ENCODE measurements at places on chromosomes 6 and 20.

- no peak for DNase-seq
Measured at GRCh38 chr6:4665489-4666417, 110.5 kb upstream of the CDYL start.

DNA sequence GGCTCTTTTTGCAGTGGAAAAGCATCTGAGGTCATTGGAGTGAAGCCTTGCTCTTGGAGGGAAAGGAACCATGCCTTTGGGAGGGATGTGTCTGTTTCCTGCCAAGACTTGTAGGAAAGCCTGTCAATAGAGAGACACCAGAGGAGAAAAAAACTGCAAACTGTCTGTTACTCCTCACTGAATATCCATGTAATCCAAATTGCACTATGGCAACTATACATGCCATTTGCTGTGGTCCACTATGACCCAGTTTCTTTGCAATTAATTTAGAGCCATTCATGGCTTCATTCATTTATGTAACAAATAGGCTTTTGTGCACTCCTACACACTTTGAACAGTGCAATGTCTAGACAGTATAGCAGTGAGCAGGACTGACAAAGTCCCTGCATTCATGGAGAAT lies 296.5 kb downstream of the SLC35F1 start:
- no peak for DNase-seq

DNA sequence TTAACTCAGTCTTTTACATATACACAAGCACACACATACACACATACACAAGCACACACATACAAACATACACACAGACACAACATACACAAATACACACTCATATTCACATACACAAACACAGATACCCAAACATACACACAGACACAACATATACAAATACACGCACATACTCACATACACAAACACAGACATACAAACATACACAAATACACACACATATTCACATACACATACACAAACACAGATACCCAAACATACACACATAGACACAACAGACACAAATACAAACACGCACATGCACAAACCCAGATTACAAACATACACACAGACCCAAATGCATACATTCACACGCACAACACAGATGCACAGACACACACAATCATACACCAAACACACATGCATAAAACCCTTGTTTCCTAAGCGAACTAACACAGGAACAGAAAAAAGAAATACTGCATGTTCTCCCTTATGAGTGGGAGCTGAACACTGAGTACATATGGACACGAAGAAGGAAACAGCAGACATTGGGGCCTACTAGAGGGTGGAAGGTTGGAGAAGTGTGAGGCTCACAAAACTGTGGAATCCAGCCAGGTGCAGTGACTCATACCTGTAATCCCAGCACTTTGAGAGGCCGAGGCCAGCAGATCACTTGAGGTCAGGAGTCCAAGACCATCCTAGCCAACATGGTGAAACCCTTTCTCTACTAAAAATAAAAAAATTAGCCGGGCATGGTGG lies 34.2 kb downstream of the PIM1 start:
- peak; percentile 52 for DNase-seq

- DNase-seq = no peak
Measured at GRCh38 chr6:50362706-50363105, 313.0 kb upstream of the DEFB112 start.

DNA sequence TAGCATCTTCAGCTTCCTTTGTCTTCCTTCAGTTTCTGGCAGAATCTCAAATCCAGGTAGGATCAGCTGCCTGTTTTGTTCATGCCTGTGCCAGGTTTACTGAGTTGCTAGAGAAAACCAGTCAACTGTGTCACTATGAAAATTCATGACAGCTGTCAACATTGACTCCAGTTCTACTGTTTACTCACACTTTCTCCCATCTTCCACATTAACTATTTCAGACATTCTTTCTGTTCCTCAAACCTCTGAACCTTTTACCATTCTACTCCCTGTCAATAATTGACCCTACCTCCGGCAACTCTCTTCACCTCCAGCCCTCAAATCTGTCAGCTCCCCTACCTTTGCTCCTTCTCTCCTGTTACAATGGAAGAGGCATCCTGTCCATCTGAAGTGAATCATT lies 8.5 kb downstream of the ENPP4 start:
- DNase-seq = no peak

DNA sequence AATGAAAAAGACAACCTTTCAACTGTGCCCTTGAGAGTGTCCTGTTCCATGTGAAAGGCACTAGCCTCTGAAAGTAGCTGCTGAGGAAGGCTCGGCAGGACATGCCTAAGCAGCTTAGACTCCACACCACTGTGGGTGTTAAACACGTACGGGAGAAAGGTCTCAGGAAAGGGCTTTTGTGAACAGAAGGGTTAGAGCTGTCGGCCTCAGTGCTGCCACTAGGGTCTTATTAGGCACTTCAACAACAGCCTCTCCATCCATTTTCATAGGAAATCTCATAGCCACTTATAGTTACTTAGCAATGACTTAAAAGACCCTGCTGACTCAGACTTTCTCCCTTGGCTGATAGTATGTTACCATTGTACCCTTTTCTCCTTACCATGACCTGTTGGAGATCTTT lies 662.8 kb downstream of the TBC1D32 start:
- DNase-seq = no peak

DNA sequence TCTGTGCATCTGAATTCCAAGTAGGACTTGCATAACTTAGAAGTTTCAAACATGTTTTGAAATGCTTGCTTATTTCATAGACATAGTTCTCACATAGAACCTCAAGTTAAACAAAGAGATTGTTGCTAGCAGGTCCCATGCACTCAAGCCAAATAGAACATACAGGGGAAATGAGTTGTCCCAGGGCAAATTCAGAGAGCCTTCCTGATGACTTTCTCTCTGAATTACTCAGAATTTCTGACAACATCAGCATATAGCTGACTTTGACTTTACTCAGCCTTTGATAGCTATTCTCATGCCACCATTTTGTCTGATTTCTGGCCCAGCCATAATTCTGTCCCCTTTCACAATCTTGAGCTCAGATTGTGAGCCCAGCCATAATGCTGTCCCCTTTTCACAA lies 333.2 kb upstream of the PLCB4 start:
- no peak for DNase-seq

- no peak for DNase-seq
Measured at GRCh38 chr6:5072440-5072839, 12.7 kb upstream of the PPP1R3G start.

DNA sequence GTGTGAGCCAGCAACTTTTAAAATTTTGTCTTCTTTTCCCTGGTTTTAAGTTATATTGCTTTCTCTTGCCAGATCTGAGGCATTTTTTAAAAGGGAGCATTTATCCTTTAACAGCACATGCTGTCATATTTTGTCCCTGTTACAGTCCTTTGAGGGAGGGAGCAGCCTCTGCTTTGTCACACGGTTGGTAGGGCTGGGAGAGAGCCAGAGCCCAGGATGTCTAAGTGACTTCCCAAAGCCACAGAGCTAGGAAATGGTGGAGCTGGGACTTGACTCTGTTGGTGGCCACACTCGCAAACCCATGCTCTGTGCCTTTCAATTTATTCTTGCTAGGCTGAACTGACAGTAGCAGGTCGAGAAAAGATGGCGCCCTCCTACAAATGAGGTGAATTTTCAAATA lies 80.4 kb upstream of the IYD start:
- DNase-seq = no peak

- peak; percentile 29 for DNase-seq
Measured at GRCh38 chr6:45742591-45742990, 273.1 kb downstream of the CLIC5 start.

DNA sequence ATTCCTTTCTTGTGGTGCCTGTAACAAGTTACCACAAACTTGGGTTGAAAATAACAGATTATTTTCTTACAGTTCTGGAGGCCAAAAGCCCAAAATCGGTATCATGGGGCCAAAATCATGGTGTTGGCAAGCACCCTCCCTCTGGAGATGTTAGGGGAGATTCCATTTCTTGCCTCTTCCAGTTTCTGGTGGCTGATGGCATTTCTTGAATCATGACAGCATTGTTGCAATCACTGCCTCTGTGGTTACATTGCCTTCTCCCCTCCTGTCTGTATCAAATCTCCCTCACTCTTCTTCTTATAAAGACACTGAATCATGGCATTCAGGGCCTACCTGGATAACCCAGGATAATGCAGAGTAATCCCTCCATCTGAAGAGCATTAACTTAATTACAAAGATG lies 17.9 kb upstream of the TENT5A start:
- no peak for DNase-seq

DNA sequence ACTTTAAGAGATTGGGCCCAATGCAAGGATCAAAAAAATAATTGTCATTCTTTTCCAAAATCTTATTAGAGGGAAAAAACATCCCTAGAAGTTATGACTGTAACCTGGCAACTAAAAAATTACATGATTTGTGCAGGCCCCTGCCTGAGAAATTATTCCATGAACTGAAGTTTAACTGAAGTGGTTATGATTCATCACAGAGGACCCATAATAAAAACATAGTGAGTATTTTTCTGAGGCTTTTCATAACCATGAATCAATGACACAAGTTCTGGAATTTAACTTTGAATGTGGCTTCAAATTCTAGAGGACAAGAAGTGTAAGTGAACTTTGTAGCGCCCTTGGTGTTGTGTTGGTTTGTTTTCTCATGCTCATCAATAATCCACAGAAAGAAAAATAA lies 31.1 kb upstream of the CARMIL1 start:
- peak; percentile 79 for DNase-seq

DNA sequence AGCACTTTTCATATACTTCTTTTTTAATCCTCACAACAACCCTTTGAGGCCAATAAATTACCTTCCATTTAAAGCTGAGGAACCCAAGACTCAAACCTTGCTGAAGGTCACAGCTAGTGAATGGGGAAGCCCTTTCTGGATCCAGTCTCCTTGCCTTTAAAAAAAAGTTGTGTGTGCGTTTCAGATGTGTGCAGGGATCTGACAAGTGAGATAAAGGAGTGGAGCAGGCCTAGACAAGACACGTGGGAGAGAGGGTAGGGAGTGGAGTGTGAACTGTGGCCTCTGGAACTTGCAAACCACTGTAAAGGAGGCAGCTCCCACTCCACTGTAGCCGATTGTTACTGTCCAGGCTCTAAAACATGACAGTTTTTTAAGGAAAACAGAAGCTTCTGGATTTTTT lies 1.9 kb downstream of the KLHL32 start:
- DNase-seq = no peak

DNA sequence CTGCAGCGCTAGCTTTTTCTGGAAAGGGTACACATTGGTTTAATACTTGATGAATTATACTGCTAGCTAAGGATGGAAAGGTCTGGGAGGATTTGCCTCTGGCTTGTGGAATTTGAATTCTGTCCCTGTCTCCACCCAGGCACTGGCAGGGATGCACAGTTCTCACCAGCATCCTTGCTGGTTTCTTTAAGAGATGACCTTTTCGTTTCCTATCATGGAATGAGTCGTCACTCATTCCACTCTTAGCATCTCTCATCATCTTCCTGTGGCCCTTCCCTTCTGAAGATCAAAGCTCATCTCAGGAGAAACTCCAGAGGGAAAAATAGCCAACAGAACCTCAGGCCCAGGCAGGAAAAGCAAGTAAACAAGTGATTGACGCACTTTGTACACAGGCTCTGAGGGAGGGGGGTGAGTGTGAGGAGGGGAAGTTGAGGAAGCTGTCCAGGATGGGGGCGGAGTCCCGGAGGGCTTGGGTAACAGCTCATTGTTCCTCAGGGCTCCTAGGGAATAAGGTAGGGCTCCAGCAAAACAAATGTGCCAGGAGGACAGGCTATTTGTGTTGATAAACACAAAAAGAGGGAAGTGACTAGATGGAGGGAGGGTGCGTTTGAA lies 25.7 kb upstream of the SAYSD1 start:
- DNase-seq = no peak

GRCh38 chr20:10854976-10855375 lies 181.2 kb upstream of the JAG1 start:
- peak; percentile 53 for DNase-seq

GRCh38 chr6:146891615-146892265 lies 293.0 kb downstream of the ADGB start:
- peak; percentile 33 for DNase-seq

DNA sequence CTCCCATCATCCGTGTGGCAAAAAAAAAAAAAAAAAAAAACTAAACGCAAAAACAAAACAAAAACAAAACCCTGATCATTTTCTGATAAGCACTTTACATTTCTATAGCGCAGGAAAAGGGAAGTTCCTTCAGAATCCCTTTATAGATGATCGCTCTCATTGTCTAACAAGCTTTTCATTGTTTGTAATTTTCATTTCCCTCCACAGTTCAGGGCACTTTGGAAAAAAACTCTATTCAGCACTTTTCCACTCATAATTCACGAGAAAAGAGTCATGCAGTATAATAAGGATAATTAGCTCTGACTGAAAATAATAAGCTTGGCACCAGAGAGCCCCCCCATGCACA lies 89.4 kb upstream of the ATXN1 start:
- DNase-seq = no peak

DNA sequence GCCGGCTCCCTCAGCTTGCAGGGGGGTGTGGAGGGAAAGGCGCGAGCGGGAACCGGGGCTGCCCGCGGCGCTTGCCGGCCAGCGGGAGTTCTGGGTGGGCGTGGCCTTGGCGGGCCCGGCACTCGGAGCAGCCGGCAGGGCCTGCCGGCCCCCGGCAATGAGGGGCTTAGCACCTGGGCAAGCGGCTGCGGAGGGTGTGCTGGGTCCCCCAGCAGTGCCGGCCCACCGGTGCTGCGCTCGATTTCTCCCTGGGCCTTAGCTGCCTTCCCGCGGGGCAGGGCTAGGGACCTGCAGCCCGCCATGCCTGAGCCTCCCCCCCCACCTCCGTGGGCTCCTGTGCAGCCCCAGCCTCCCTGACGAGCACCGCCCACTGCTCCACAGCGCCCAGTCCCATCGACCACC lies 514.5 kb upstream of the GJE1 start:
- no peak for DNase-seq

DNA sequence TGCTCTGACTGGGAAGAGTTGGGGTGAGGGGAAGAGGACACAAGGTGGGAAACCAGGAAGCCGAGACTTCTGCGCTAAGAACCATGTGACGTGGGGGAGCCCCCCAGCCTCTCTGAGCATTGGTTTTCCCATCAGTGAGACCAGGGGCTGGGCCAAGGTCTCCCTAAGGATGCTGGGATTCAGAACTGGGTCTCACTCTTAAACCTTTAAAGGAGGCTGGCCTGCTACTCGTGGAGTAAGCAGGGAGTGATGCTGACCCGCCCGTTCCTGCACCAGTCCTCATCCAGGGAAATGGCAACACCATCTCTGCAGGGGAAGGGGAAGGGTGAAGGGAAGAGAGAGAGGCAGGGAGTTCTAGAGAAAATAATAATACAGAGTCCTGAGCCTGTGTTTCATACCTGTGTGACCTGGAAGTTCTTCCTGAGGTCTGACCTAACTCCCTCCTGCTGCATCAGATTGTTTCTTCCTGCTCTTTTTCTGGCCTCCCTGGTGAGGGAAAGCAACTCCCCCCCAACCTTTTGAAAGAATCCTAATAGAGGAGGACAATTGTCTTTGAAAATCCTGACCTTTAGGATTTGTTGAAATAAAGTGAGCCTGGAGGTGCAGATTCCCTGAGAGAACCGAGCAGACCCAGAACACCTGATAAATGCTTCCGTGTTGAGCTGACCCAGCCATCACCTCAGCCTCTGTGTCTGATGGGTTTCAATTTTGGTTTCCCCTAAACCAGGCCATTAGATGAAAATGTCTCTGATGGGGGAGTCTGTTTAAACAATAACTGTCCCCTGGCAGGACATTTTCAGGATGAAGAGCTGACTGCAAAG lies 3.0 kb upstream of the GRM4 start:
- DNase-seq = no peak

- DNase-seq = no peak
Measured at GRCh38 chr6:89952105-89952671, 57.9 kb downstream of the GJA10 start.

- DNase-seq = peak; percentile 15
Measured at GRCh38 chr20:33832103-33832804, 21.1 kb downstream of the CHMP4B start.

All from AG10803 (cell line).